A549 (cell line): ENCODE measurements at places on chromosomes 13 and 19.

DNA sequence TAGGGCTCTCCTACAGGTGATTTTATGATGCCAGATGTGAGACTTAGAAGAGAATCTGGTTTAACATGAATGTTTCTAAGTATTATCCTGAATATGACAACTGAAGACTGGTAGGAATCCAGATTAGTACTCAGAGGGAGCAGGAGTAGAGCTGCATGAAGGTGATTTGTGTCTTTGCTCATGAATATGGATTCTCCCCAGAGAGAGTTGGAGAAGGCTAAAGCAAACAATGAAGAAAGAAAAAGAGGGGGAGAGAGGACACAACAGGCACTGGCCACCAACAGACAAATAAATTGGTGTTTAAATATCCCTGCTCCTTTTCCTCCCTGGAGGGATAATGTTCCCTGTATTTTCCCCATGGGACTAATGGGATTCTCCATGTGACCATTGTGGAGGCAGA lies 427.0 kb upstream of the KLF12 start:
- no peak for DNase-seq

DNA sequence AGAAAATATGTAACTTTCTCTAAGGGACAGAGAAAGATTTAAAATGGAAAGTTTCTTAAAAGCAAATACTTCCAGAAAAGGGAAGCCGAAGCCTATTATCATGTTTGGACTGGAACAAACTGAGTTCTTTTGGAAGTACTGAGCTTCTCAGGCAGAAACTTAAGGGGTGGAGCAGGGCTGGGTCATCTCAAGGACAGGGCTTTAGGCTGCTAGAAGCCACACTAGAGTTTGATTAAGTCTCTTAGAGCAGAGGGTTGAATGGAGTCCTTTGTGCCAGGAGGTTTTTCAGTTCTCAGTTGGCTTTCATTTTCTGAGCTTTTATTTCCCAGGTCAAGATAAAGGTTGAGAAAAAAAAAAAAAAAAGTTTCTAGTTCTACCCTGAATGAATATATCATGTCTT lies 432.7 kb downstream of the SLITRK5 start:
- DNase-seq: no peak

DNA sequence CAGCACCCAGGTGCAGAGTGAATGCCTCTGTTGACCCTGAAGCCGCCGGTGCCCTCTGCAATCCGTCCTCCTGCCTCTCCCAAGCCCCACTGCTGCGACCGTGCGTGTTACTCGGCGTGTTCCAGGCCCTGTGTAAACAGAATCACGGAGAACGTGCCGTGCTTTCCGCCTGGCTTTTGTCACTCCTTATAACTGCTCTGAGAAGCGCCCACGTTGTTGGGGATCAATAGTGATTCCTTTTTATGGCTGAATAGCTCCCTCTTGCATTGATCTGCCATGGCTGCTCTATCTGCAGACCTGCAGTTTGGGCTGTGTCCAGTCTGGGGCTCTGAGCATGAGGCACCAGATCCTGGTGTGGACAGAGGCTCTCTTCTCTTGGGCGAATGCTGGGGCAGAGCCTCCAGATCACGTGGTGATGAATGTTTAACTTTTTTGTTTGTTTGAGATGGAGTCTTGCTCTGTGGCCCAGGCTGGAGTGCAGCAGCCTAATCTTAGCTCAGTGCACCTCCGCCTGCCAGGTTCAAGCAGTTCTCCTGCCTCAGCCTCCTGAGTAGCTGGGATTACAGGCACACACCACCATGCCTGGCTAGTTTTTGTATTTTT lies 15.8 kb downstream of the ADPRHL1 start:
- no peak for DNase-seq

GRCh38 chr13:102392481-102393209 lies 9.2 kb downstream of the FGF14 start:
- DNase-seq: no peak

DNA sequence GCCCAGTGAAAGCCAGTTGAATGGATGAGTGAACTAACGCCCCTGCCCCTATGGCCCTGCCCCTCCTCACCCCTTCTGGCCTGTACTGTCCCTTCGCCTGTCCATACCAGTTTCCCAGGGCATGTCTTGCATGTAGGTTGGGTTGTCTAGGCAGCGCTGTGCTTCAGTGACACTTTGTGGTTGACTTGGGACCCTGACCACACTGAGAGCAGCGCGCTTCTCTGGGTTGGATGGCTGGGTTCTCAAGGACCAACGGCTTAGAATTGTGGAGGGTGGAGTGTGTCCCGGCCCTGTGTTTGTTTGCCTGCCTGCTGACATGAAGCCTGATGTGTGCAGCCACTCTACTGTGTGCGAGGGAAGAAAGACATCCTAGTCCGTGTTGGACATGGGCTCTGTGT lies 15.8 kb downstream of the GATAD2A start:
- no peak for DNase-seq

GRCh38 chr13:74204602-74205312 lies 70.6 kb upstream of the KLF12 start:
- DNase-seq: no peak

DNA sequence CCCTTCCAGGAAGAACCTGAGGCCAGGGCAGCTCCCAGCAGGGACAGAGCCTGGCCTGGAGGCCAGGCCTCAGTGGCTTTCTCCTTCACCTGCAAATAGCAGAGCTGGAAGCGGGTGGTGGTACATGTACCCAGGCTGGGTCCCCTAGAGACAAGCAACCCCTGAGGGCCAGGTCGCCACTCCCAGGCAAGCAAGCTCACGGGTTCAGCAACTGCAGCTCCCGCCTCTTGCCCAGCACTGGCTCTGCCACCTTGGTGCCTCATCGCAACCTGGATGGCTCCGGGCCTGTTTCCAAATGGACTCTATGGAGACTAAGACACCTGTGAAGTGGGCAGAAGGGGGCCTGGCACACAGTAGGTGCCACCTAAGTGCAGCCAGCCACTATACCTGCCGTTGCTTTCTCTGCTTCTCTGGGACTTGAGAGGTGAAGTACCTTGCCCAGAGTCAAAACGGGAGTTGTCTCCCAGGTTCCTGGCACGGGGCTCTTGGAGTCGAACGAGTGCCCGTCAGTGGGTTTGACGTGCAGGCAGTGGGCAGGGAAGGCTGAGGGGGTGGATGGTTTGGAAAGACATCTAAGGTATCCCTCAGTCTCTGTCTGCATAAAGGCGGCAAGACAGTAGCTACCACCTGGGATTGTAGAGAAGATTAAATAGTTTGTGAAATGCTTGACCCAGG lies 2.4 kb upstream of the PLPP2 start:
- DNase-seq: no peak

GRCh38 chr19:45881909-45882528 lies 3.9 kb downstream of the IRF2BP1 start:
- no peak for DNase-seq

- no peak for DNase-seq
These were observed 4.9 kb downstream of the FXYD3 start for GRCh38 chr19:35120492-35120891.

DNA sequence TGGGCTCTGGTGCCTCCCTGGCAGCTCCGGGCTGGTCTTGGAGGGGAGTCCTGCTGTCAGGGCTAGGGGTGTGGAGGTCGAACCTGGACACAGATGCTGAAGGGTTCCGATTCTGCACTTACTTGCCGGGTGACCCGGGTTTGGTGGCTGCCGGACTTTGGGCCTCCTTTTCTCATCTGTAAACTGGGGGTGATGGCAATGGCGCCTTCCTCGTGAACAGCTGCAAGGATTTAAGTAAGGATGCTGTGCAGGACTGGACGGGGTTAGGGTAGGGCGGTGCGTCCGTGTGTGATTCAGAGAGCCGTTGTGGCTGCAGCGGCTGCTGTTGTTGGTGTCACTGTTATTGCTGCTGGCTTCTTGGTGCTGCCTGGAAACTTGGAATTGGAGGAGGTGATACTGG lies 2.4 kb downstream of the HPN start:
- DNase-seq: no peak

DNA sequence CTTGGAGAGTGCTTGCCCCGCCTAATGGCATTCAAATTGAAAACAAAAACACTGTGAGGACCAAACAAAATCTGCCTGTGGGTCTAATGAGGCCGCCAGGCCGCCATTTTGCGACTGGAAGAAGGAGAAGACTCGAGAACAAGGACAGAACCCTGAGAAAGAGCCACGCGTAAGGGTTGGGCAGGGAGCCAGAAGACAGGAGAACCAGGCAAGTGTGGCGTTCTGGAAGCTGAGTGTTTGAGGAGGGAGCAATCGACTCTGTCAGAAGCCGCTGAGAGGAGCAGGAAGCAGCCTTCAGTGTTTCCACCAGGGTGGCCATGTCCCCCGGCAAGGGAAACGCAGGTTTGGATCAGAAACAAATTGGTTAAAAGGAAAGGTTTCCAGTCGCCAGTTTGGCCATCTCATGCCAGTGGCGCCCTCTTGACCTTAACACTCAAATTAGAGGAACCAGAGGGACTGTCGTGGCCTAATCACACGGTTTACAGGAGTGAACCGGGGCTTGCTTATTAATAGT lies 10.2 kb upstream of the PTOV1 start:
- no peak for DNase-seq

GRCh38 chr13:39038569-39039030 lies 344 bp downstream of the NHLRC3 start:
- no peak for DNase-seq
